Left renal pelvis (tissue), 4 donors: ENCODE measurements at places on chromosomes 2 and 18. TPM values are rescaled to one million over a fixed set of nuclear protein-coding genes. Genes with fewer than 3 reads are reported as not detected.

Gene REEP1
- polyA plus RNA-seq, result 4.0 TPM

Gene VWA3B
- 0.56 TPM for polyA plus RNA-seq

Gene CCDC121
- polyA plus RNA-seq, result 11.1 TPM

Gene CPLX4
- polyA plus RNA-seq, result 0.27 TPM

Gene SERPINB4
- polyA plus RNA-seq, result not detected

Gene EML6
- polyA plus RNA-seq, result 8.5 TPM

Gene GULP1
- polyA plus RNA-seq, result 77.3 TPM

Gene EPB41L3
- polyA plus RNA-seq, result 57.8 TPM

Gene TBC1D8
- polyA plus RNA-seq, result 21.2 TPM

Gene SOX11
- 15.5 TPM for polyA plus RNA-seq

Gene FRZB
- polyA plus RNA-seq, result 11.9 TPM

Gene APCDD1
- polyA plus RNA-seq, result 105 TPM

Gene RUFY4
- 0.11 TPM for polyA plus RNA-seq

Gene PRSS56
- not detected for polyA plus RNA-seq

Gene ANKRD62
- polyA plus RNA-seq, result 0.07 TPM

Gene AGXT
- polyA plus RNA-seq, result 0.15 TPM

Gene CRYGC
- not detected for polyA plus RNA-seq

Gene FAM110C
- 1.3 TPM for polyA plus RNA-seq

Gene FZD7
- polyA plus RNA-seq, result 131 TPM

Gene TCF23
- 0.72 TPM for polyA plus RNA-seq

Gene CDKL4
- 0.19 TPM for polyA plus RNA-seq

Gene LYG2
- polyA plus RNA-seq, result not detected

Gene SERPINB11
- not detected for polyA plus RNA-seq

Gene ALPI
- polyA plus RNA-seq, result not detected

Gene NEB
- polyA plus RNA-seq, result 9.4 TPM

Gene AQP12B
- polyA plus RNA-seq, result 0.29 TPM

Gene IL1F10
- not detected for polyA plus RNA-seq

Gene MAIP1
- polyA plus RNA-seq, result 33.1 TPM

Gene CSRNP3
- 10.2 TPM for polyA plus RNA-seq
